ENCODE measurements at places on chromosomes 13 and 19. TPM values are rescaled to one million over a fixed set of nuclear protein-coding genes. Genes with fewer than 3 reads are reported as not detected.

The LRRC4B gene
- total RNA-seq = 9.3 TPM

GRCh38 chr13:94703271-94703670 lies 9.1 kb downstream of the SOX21 start:
- ATAC-seq = no peak

GRCh38 chr19:3094601-3095440 lies 659 bp downstream of the GNA11 start:
- no peak for ATAC-seq

- no peak for ATAC-seq
Observed at GRCh38 chr19:18792661-18793060, 1.6 kb upstream of the COMP start.

GRCh38 chr13:29193083-29193482 lies 372.9 kb downstream of the MTUS2 start:
- ATAC-seq = no peak

DNA sequence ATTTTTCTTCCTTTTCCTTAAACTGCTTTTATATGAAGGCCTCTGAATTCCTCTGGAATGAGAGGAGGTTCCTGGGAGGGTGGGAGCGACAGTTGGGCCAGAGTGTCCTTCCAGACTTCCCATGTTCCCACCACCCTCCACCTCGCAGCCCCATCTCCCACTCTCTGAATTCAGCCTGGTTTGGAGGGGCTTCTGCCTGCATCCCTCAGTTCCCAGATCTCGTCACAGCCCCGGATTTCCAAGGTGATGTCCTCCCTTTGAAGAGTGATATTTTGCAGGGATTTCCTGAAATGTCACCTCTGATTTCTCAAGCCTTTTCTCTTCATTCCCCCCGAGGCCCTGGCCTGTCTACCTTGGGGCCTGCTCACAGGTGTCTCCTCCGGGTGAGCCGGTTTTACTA lies 16.7 kb upstream of the SLC7A9 start:
- no peak for ATAC-seq

DNA sequence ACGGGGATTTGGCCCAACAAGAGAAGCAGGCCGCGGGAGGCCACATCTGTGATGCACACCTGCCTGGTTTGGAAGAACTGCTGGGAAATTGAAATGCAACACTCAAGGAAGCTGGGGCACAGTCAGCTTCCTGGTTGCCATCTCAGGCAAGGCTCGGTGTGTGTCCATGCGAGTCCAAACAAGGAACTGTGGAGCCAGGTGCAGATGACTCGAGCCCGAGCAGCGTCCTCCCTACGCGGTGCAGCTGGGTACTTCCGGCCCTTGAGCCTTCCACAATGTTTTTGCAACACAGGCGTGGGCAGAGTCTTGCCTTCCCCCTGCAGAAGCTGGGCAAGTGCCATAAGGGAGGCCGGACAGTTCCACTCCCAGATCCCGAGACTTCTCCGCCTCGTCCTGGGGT lies 94.6 kb downstream of the CRYL1 start:
- no peak for ATAC-seq

DNA sequence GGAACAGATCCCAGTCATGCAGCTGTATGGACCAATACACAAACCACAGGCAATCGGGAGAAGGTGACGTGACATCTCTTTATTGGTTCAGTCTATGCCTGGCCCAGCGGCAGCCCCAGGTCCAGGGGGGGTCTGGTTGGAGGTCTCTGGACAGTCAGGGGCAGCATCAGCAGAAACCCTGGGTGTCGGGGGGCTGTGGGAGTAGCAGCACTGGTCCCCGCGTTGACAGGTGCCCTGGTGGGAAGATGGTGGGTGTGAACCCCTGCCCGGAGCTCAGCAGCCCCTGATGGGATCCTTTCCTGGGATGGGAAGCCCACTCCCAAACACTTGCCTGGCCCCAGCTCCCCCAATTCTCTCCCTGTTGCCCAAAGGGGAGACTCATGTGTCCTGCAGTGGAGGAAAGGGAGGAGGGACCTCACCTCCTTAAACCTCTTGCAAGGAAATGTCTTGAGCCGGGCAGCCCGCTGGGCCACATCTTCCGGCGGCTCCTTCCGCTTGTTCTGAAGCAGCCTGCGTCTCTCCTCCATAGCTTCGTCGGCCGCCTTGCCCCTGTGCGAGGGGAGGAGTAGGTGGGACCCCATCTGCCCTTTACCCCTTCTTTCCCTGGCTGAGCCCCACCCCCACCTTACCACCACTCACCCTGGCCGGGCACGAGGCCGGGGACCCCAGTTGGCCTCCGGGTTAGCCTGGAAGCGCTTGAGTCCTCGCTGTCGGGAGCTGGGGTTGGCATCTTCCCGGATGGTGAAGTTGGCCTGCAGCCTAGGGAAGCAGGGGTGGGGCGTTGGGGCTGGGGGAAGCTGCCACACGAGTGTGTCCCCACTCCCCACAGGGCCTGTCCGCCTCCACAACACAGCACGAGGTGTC lies 2.4 kb upstream of the LYL1 start:
- ATAC-seq = no peak

- ATAC-seq = peak; percentile 74
Observed at GRCh38 chr19:30227661-30228112, 144.5 kb upstream of the ZNF536 start.

DNA sequence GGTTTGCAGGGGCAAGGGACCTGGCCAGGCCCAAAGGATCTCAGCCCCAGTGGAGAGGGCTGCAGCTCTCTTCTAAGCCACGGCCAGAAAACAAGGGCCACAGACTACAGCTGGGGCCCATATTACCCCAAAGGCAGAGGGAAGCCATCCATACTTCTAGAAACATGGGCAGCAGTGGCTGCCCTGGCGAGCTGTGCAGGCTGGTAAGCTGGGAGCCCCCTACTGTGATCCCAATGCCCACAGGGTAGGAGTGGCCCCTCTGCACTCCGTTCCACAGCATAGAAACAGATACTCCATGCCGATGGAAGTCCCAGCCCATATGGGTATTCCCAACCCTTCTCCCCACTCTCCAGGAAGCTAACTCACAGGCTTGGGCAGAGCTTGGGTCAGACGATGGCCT lies 25.1 kb downstream of the VSTM2B start:
- ATAC-seq = no peak

- ATAC-seq = no peak
Observed at GRCh38 chr19:46478356-46478986, 7.1 kb upstream of the PNMA8A start.

DNA sequence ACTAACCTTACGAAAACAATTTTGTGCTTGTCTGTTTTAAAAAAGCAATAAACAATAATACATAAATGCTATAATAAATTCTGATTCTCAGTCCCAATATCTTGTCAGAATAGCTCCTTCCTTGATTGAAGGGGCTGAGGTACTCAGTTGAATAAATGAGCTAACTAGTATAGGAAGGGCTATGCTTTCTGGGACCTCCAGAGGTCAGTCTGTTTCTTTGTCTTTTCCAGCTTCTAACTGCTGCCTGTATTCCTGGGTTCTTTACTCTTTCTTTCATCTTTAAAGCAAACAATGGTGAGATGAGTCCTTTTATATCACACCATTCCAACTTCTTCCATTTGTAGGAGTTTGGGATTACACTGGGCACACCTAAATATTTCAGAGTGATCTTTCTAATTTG lies 1297.0 kb upstream of the ATXN8OS start:
- no peak for ATAC-seq
